ENCODE measurements at places on chromosomes 2 and 18.

DNA sequence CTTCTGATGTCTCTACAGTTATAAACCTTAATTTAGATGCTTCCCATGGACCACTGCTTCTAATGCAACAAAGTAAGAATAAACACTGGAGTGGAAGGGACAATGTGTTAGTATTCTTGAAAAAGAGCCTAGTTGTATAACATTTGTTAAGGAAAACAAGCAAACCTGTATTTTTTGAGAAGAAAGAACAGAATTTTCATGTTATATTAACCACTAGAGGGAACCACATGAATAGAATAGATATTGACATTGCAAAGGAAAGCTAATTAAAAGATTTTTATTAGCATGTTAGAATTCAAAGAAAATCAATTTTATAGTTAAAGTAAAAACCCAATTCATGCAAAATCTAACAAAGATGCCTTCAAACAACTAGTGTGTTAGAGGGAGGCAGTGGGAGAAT is 151.2 kb upstream of the BARD1 start:
- no peaks in the 10 kb centered on the region for H3K4me1 ChIP-seq
- DNase-seq: no peak
- no peak overlapping the region for H3K27ac ChIP-seq

DNA sequence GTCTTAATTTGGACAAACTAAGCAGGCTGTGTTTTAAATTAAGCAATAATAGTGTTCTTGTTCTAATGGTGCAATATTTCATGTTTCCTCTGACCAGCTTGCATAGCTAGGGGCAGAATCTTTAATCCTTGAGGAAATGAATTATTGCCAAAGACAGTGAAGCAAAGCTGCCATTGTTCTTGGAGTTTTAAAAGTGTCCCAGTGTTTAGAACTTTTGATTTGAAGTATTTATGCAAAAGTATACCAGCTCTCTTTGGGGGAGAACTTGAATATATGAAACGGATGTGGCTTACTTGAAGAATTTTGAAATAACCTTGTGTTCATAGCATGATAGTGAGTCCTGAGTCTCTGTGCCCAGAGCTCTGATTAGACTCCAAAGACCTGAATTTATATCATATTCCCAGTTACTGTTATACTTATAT is 33.4 kb downstream of the ITGA6 start:
- no peak for DNase-seq
- no peak overlapping the region for H3K4me3 ChIP-seq
- no peak overlapping the region for H3K27ac ChIP-seq
- H3K27me3 ChIP-seq: no peaks in the 10 kb centered on the region

- H3K27ac ChIP-seq: no peak overlapping the region
- DNase-seq: peak; percentile 73
- H3K27me3 ChIP-seq: peaks cover 31% of the 10 kb centered on the region
- H3K4me3 ChIP-seq: peak overlapping the region; percentile 83
- no peaks in the 10 kb centered on the region for H3K36me3 ChIP-seq
These were observed 923 bp downstream of the AMER3 start for GRCh38 chr2:130756053-130756873.

DNA sequence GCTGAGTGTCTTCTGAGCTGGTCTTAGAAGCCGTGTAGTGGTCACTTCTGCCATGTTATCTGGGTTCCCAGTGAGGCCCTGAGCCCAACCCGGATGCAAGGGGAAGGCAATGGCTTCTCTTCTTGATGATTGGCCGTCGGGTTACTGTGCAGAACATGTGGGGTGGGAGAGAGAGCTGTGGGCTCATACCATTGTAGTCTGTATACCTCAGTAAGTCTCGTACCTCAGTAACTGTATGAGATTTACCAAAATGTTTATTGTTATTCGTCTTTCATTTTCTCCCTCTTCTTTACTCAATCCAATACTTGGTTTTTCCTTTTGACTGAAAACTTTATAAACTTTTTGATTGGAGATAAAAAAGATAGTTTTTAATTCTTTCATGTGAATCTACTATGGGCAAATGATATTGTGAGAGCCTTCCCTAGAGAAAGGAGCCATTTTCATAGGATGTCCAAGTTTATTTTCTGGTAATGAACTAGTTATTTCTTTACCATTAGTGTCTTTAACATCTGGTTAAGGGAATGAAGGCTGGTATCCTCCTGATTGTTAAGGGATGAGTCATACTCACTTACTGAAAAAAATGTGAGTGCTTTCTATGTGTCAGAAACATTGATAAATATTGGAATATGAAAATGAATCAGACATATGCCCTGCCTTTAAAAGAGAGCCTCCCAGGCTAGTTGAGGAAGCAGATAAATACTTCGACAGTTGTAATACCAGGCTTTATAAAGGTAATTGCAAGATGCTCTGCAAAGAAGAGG is 129.9 kb downstream of the PRPF40A start:
- peaks cover 9% of the 10 kb centered on the region for H3K36me3 ChIP-seq
- no peak overlapping the region for H3K27ac ChIP-seq
- no peak overlapping the region for H3K4me3 ChIP-seq
- no peak for DNase-seq
- no peaks in the 10 kb centered on the region for H3K27me3 ChIP-seq
- no peaks in the 10 kb centered on the region for H3K4me1 ChIP-seq
